ENCODE measurements at places on chromosomes 4 and X.

DNA sequence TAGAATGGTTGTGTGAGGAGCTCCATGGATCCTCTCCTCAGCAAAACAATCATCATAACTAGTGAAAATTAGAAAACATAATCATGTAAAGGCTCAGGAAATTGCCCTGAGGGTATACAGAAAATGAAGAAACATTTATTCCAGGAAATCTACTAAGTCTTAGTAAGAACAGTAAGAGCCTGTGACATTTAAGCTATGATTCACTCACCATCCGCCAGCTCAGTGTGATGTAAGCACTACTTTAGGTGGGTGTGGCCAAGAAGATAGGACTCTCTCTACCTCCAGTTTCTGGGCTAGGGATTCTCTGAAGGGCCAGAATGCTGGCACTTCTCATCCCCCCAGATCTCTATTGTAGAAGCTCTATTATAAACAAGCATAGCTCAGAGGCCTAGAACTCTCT lies 147.5 kb downstream of the DLG3 start:
- DNase-seq, result no peak

DNA sequence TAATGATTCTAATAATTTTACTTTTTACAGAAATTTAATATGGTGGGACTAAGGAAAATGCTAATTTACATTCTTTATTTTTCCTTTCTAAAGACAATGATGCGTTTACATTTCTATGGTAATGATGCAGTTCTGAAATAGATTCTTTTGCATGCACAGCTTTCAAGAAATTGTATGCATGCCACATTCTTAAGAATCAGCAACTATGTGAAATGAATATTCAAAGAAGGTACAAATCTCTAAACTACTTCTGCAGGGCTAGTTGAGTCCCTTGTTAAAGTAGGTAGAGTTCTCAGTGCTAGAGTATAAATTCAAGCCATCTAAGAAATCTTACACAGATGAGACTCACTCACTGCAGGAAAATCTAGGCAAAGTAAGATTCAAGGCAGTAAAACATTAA lies 24.5 kb upstream of the GRID2 start:
- no peak for DNase-seq

- no peak for DNase-seq
Measured at GRCh38 chr4:970046-970745, 3.2 kb downstream of the DGKQ start.

DNA sequence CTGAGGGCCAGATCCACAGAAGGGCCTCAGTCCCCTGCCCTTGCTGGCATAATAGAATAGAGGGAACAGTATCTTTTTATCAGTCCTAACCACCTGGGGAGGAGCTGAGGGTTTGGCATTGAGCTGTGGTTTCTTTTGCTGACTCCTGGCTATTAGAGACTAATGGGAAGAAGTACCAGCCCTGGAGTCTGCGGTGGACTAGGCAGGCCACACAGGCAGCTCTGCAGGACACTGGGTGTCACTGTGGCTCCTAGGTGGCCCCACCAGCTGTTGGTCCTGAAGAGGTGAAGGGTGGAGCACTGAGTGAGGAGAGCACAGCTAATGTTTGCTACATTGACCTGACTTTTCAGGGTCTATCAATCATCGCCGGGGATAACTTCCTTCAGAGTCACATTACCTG lies 52.8 kb upstream of the GPC4 start:
- no peak for DNase-seq

DNA sequence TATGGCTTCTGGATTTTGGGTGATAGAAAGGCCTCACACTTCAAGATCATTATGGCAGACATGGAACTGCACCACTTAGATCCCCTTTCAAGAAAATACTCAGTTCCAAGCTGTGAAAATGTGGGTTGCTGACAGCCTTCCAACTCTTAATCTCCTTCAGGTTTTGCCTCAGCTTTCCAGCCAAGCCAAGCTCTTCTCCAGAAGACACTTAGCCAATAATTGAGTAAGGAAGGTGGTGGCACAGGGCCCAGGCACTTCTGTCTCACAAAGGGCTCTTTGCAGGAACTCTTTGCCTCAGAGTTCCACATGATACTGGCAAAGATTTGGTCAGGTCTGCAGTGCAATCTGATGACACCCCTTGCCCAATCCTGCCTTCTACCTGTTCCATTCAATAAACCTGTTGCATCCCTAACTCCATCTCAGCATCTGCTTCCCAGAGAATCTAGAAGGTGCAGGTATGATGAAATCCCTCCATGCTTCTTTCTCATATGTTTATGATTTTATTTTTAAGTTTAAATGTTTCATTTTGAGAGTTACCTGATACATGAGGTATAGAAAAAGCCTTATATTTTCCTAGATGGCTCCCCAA lies 30.6 kb downstream of the ANXA5 start:
- no peak for DNase-seq

- no peak for DNase-seq
Measured at GRCh38 chr4:519203-519651, 20.2 kb downstream of the PIGG start.

- no peak for DNase-seq
Measured at GRCh38 chr4:185847352-185848097, 35.5 kb upstream of the SORBS2 start.

DNA sequence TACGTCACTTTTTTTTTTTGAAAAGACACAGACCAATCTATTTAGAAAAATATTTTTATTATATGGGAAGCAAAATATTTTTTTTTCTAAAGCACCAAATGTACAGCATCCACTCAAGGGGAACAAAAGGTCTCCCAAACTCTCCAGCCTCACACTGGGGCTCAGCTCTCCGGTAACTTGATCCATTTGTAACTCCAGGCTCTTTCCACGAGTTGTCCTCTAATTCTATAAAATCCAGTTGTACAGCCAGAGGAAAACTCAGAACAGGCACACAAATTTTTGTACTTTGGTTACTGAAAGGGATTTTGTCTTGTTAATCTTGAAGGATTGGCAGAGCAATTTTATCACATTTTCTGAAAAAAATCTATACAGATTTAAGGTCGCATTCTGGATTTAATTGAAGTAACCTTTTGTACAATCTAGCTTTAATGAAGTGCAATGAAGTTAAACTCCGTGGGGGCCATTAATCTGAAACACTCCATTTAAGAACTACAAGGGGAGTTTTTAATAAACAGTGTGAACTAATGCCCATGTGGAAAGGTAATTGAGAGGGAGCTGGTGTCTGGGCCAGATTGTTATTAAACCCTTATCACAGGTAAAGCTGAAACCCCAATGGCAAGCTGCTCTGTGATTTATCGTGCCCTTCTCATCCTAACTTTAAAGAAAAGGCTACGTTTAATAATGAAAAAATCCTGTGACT lies 161.2 kb upstream of the FRG1 start:
- no peak for DNase-seq

DNA sequence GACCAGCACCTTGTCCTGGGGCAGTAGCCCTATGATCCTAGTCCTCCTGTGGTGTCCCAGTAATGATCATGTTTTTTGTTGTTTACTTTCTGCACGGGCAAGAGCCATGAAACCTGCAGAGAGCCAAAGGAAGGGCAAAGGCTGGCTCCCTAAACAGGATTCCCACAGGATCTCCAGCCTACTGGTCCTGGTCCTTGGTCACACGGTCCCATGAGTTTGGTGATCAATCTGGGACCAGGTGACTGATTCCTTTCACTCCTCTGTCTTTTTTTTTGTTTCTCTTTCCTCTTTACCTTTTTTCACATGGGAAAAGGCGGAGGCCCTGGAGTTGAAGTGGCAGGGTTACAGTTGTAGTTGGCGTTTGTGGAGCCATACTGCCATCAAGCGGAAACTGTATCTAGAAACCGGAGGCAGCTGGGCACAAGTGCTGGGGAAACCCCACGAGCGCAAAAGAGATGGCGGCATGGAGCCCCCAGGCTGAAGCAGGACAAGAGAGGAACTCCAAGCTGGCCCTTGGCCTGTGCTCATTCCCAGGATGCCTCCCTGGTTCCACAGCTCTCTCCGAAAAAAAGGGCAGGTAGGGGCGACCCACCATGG lies 34.6 kb downstream of the NBDY start:
- peak; percentile 80 for DNase-seq

DNA sequence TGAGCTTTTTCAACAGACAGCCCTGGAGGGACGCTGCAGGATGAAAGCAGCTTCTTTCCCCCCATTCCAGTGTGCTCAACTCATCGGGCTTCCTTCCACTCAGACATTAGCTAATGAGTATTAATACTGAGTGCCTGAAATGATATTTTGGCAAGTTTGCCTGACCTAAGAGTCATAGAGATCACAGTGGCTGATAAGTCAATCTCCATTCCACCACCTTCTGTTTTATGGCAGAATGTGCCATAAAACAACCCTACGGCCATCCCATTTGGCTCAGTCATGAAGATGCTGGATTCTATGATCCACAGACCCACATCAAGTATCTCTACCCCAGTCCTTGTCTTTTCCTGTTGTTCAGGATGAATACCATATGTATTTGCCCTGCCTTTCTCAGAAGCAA lies 48.3 kb upstream of the MAB21L2 start:
- no peak for DNase-seq

GRCh38 chrX:288561-288991 lies 7.4 kb downstream of the PLCXD1 start:
- no peak for DNase-seq

DNA sequence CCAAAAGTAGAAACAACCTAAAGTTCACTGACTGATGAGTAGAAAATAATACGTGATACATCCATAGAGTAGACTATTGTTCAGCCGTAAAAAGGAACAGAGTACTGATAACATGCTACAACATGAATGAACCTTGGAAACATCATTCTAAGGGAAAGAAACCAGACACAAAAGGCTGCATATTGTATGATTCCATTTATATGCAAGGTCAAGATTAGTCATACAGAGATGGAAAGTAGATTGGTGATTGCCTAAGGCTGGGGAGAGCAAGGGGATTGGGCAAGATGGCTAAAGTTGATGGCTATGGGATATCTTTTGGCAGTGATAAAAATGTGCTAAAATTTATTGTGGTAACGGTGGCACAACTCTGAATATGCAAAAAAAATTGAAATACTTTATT lies 209.1 kb downstream of the RELL1 start:
- DNase-seq, result no peak

DNA sequence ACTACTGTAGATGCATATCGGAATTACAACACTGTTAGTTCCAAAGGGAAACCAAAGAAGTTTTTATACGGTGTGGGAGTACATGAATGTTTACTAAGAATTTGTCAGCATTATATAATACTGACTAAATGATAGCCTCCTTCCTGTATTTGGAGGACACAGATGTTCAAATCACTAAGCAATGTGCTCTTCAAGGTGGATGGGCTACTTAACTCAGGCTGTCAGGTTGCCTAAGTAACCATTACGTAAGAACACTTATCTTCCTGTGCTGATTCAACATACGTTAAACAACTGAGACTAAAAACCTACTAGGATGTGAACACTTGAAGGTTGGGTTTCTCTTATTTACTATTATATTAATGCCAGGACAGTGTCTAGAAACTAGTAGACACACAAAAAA lies 81.9 kb upstream of the HPGD start:
- DNase-seq, result no peak

DNA sequence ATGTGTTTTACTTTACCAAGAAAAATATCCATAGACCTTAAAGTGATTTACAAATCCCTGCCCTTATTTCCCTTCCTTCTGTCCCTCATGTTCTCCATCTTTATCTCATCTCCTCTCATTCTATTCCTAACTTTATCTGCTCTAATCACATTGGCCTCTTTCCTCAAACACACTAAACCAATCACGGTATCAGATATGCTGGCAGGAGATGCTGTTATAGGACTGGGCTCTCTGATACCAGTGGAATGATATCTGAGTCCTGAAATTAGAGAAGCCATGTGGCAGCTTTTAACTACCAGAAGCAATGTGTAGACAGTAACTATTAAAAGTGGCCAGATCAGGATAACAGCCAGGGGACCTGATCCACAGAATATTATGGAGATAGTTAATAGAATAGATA lies 49.9 kb upstream of the GIMD1 start:
- DNase-seq, result no peak

All from globus pallidus (tissue), 1 donor.